Panc1 (cell line): ENCODE measurements at places on chromosomes 5 and 9.

- no peak for DNase-seq
Observed at GRCh38 chr9:116966199-116966598, 279.1 kb downstream of the TRIM32 start.

- DNase-seq = no peak
Observed at GRCh38 chr5:96936431-96937320, 796 bp downstream of the LNPEP start.

- no peak for DNase-seq
Observed at GRCh38 chr9:110890416-110890815, 147.9 kb downstream of the LPAR1 start.

DNA sequence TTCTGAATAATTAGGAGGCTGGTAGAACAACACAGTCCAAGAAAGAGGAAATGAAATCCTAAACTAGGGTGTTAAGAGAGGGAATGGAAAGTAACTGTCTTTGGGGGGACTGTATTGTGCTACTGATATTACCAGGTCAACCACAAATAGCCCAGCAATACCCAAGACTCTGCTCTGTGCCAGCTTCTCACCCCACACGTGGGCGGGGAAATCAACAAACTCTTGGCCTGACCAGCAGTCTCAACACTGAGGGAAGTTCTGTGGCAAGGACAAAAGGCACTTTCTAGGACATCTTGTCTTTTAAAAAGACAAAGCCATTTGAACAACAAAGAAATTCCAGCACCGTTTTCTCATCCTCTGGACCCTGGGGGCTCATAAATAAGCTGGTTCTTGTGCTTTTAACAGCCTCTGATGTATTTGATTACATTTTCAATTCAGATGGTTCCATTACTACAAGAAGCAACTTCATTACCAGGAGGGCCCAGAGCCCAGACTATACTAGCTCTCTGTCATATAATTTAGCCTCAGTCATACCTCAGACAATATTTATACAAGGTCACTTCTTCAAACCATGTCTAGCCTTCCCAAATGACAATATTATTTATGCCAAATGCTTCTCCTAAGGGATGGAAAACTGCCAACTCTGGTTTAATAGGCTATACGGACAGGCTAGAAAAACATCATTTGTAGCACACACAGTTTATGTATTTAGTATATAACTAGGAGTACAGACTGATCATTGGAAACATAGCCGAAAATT, 297.8 kb downstream of the CWC27 start:
- no peak for DNase-seq

DNA sequence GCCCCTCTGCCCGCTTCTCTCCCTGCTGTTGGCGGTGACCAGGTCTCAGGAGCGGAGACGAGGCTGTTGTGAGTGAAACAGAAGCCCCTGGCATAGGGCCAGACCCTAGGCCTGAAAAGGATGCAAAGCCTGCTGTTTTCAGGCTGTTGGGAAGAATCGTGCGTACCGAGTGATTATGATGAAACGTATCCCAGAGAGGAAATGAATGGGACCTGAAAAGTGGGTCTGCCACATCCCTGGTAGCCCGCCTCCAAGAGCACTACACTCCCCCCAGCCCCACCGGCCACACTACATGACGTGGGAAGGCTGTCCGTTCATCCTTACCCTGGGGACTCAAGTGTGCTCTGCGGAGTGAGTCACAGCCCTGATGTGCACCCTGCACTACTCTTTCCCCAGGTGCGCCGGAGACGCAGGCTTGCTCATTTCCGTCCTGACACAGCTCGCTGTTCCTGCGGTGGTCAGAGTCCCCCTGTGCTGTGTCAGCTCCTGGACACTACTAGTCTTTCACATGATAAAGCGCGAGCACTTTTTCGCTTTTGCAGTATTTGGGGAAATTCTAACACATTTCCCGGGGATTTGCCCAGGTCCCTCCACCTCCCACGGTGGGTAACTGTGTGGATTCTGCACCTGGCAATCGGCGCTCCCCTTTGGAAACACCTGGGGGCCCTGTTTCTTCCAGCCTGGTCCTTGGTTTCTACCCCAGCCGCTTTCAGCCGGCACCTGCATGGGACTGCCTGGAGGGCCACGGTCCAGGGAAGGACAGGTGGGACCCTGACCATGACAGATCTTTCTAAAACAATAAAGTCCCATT, 91.5 kb downstream of the ANKRD33B start:
- no peak for DNase-seq

- no peak for DNase-seq
Observed at GRCh38 chr5:132655821-132656773, 1.9 kb upstream of the IL13 start.

GRCh38 chr9:71764463-71764862, 3.9 kb downstream of the CEMIP2 start:
- no peak for DNase-seq

DNA sequence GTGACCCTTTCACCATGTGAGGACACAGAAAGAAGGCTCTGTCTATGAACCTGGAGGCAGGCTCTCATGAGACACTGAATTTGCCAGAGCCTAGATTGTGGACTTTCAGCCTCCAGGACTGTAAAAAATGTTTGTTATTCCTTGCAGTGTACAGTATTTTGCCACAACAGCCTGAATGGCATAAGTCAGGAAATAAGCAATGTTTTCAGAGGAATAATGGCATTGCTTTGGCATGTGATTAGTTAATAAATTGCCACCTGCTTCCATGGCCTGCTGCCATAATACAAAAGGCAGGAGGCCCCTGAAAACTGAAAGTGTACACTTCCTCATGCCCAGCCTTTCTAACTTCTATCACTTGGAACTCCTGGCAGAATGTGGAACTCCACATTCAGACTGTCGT, 408.1 kb downstream of the GADD45G start:
- DNase-seq = no peak

GRCh38 chr9:38214432-38214831, 145.4 kb upstream of the SHB start:
- no peak for DNase-seq

GRCh38 chr9:16811987-16812685, 58.3 kb downstream of the BNC2 start:
- DNase-seq = no peak

GRCh38 chr5:88778736-88779135, 104.2 kb downstream of the MEF2C start:
- no peak for DNase-seq

DNA sequence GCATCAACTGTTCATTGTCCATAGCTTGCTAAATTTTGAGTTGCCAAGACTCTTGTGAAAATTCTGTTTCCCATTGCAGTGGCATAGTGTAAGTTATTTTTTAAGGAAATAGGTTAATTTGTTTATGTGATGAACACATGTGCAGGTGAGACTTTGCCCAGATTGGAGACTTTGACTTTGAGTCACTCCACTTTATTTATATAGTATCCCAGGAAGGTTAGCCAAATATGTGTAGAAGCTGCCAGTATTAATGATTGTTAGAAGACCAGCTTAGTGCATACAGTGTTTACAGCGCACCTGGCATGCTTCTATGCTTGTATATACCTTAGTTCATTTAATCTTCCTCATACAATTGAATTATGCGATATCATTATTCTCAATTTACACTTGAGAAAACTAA, 51.0 kb downstream of the MTAP start:
- no peak for DNase-seq

- DNase-seq = no peak
Observed at GRCh38 chr5:135269931-135270421, 129.1 kb downstream of the MACROH2A1 start.
